Thoracic aorta (tissue), 2 donors: ENCODE measurements at places on chromosomes 2 and 18.

GRCh38 chr18:62715759-62716615 lies 646 bp downstream of the PHLPP1 start:
- H3K4me3 ChIP-seq: peak overlapping the region; percentile 85
- H3K4me1 ChIP-seq: peaks cover 29% of the 10 kb centered on the region
- no peaks in the 10 kb centered on the region for H3K36me3 ChIP-seq

GRCh38 chr18:79899609-79900445 lies 51.6 kb downstream of the SLC66A2 start:
- DNase-seq: no peak
- no peaks in the 10 kb centered on the region for H3K4me1 ChIP-seq
- H3K36me3 ChIP-seq: peaks cover 11% of the 10 kb centered on the region
- no peaks in the 10 kb centered on the region for H3K27me3 ChIP-seq
- no peak overlapping the region for H3K4me3 ChIP-seq

DNA sequence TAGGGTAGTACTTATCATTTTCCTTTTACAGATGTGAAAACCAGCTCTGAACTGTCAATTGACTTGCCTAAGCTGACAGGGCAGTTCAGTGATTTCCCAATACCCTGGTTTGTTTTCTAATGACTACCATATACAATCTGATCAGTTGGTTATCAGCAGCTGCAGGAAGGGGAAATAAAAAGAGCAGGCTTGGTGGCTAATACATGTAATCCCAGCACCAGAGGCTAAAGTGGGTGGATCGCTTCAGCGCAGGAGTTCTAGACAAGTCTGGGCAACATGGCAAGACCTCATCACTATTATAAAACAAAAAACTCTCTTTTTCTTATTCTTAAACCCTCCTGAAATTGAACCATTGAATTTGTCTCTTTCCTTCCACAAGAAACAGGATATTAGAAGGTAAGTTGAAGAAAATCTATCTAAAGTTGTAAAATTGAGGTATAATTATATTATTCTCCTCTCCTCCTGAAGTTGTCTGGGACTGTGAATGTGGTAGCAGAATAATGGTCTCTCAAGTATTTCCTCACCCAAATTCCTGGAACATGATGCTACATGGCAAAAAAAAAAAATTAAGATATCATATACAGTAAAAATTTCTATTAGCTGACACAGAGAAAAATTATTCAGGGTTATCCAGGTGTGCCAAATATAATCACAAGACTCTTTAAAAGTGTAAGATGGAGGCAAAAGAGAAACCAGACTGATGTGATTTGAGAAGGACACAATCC lies 1441.6 kb downstream of the SUCLG1 start:
- H3K36me3 ChIP-seq: no peaks in the 10 kb centered on the region
- no peak for DNase-seq
- no peaks in the 10 kb centered on the region for H3K4me1 ChIP-seq
- no peaks in the 10 kb centered on the region for H3K27me3 ChIP-seq

- H3K4me1 ChIP-seq: peaks cover 12% of the 10 kb centered on the region
- no peaks in the 10 kb centered on the region for H3K27me3 ChIP-seq
- H3K4me3 ChIP-seq: peak overlapping the region; percentile 70
- no peaks in the 10 kb centered on the region for H3K36me3 ChIP-seq
- H3K27ac ChIP-seq: peak overlapping the region; percentile 93
Observed at GRCh38 chr2:44167311-44167907, 1.3 kb upstream of the PPM1B start.

DNA sequence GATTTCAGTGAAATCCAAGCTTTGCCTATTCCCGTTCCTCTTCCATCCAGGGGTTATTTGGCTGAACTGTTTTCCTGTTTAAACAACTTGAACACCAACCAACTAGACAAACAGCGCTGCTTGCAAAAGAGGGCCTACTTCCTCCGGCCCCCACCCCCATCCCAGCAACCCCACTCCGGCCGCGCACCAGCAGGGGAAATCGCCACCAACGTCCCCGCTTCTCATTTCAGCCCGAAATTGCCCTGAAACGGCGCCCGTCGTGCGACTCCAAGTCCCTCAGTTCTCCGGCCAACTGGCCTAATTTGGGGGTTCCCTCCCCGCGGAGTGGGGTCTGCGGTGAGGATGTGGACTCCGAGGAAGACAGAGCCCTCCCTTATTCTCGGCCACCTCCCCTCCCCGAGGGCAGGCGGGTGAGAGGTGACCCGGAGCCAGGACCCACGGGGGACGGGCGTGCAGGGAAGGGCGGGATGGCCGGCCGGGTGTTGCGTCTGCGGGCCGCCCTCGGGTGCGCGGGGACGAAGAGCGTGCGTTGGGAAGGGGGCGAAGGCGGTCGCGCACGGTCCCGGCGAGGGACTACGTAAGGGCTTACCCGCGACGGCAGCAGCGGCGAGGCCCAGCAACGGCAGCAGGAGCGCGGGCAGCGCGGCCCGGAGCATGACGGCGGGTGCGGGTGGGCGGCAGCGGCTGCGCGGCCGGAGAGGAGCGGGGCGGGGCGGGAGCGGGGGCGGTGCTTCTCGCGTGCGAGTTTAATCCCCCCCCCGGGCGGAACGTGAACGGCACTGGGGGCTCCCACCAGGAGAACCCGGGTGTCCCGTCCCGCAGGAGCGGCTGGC lies at the start of gene CD302:
CD302 (minus strand) TSS at position 666 of the 833 bp plus-strand sequence; CDS start at position 656, 10 bp downstream.
- peak within 1 kb of the TSS; percentile 82 for H3K27ac ChIP-seq
- peaks cover 15% of the 10 kb centered on the region for H3K4me1 ChIP-seq
- H3K4me3 ChIP-seq: peak within 1 kb of the TSS; percentile 98

DNA sequence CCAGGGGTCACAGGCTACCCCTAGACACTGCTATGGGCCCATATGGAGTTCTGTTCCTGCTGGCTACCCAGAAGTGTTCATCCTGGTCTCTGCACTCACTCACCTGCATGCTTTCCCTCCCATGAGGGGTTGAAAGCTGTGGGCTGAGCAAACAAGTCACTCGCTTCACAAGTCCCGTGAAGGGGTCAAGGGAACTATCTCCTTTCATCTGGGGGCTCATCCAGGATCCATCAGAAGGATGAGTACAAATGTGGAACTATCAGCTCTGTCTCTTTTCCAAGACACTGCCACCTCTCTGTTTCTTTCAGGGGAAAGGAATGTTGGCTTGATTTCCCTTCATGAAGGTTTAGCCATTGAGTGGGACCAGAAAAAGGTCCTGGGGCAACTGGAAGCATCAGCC lies 21.7 kb downstream of the SULT1C4 start:
- no peaks in the 10 kb centered on the region for H3K27me3 ChIP-seq
- no peaks in the 10 kb centered on the region for H3K4me1 ChIP-seq
- H3K4me3 ChIP-seq: no peak overlapping the region
- H3K36me3 ChIP-seq: no peaks in the 10 kb centered on the region
- H3K27ac ChIP-seq: no peak overlapping the region

GRCh38 chr2:185894223-185894622 lies 155.6 kb downstream of the FSIP2 start:
- no peaks in the 10 kb centered on the region for H3K4me1 ChIP-seq
- no peaks in the 10 kb centered on the region for H3K27me3 ChIP-seq
- no peak overlapping the region for H3K4me3 ChIP-seq
- H3K27ac ChIP-seq: no peak overlapping the region
- no peaks in the 10 kb centered on the region for H3K36me3 ChIP-seq
